ENCODE measurements at places on chromosomes 1 and 21.

DNA sequence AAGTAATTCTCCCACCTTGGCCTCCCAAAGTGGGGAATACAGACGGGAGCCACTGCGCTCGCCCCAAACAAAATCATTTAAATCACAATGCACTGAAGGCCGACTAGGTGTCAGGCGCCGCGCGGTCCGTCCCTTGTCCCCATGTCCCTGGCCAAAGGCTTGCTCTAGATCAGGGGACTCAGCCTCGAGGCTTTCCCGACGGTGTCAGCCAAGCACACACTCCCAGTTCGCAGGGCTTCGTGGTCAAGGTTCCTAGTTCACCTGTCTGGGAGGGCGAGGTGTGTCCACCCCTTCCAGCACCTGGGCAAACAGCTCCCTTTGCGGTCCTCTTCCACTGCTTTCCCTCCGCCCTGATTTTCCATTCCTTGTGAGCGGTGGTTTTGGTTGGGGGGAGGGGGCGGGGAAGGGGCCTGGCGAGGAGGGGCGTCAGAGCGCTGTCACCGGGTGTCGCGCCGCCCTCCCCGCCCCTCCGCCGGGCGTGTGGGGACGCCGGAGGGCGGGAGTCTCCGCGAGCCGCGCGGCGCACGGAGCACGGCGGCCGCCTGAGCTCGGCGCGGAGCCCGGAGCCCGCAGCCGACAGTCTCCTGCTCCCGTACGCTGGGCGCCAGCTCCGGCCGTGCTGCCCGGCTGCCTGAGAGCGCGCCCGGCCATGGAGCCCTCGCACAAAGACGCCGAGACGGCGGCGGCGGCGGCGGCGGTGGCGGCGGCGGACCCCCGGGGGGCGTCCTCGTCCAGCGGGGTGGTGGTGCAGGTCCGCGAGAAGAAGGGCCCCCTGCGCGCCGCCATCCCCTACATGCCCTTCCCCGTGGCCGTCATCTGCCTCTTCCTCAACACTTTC, at the start of gene STUM:
Gene STUM (plus strand): TSS at position 509 of the 838 bp plus-strand sequence. CDS start 141 bp downstream, at position 650.
- DNase-seq: peak; percentile 82

- no peak for DNase-seq
Observed at GRCh38 chr1:61273861-61274260, 191.5 kb downstream of the NFIA start.

GRCh38 chr1:152941037-152941711, 5.8 kb upstream of the SPRR5 start:
- no peak for DNase-seq

DNA sequence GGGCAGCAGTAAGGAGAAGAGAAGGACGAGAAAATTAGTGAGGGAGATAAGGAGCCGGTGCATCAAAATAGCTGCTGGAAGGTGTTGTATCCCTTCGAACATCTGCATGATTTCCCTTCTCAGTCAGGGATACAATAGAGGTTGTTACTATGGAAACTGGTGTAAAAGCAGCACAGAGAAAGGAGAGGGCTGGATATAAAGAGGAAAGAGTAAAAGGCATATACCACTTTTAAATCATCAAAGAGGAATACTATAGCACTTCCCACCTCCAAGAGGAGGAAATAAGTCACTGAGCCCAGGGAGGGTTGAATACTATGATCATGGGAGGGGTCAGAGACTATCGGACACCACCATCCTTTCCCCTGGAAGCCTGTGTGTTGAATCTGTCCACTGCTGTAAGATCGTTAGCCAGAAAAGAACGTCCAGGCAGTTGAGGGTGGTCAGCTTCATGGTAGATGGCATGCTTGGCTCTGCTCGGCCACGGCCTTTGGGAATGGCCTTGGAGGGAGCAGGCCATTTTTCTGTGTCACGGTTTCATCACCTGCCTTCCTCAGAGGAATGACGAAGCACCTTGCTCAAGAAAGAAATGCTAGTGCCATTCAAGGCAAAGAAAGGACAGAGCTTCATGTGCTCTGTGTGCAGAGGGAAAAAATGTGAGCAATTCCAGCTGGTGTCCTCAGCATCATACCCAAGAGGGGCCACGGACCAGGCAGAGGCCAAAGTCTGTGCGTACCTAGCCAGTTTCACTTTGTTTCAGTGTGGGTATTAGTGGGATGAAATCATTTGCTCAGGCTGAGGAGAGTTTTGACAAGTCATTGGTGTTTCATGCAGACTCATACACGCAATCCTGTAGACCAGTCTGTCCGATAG, 64.2 kb downstream of the IRF2BP2 start:
- peak; percentile 29 for DNase-seq

DNA sequence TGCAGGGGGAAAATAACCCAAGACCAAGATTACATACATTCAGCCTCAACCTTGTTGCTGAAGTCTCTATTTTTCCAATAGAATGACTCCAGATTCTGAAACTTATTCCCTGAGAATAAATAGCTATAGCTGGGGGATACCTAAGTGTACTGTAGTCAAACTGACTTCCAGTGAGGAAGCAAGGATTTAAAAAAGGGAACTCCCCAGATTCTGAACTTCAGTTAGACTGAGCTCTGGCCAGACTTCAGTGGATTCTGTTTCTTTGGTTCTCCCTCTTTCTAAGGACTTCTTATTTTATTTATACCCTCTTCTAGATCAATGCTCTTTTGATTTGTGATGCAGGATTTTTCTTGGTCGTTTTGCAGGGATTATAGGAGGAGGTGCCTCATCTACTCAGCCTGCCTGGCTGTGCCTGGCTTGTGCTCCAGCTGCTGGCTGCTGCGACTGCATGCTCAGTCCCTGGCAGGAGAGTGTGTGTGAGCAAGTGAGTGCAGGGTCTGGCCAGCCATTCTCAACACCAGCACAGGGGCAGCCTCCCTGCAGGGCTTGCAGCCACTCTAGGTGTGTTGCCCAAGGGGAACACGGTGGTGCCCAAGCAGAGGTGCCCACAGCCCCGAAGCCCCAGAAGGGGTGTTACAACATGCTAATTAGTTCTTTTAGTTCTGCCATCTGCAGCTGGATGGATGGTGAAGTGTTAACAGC, 43.0 kb downstream of the SPATA17 start:
- DNase-seq: no peak

GRCh38 chr1:247334378-247335133, 2.9 kb upstream of the ZNF496 start:
- DNase-seq: no peak

All from NCI-H774 (cell line).